ENCODE measurements at places on chromosomes 7 and 10. TPM values are rescaled to one million over a fixed set of nuclear protein-coding genes. Genes with fewer than 3 reads are reported as not detected.

PAOX gene
- total RNA-seq, result 6.6 TPM

NRP1 gene
- 306 TPM for total RNA-seq

GSDME gene
- total RNA-seq, result 49.2 TPM

PNLIPRP3 gene
- not detected for total RNA-seq

NEUROG3 gene
- total RNA-seq, result not detected

RASA4B gene
- total RNA-seq, result 3.2 TPM

CDC14C gene
- 0.09 TPM for total RNA-seq

INA gene
- 0.47 TPM for total RNA-seq

CAMK2B gene
- total RNA-seq, result not detected

All from bronchial smooth muscle cell (primary cell).